Stimulated activated CD8-positive, alpha-beta memory T cell treated with anti-CD3 and anti-CD28 coated beads, Interleukin-15, amount 100 ng/mL, for 24 hours (primary cell): ENCODE measurements at places on chromosomes 12 and 14.

DNA sequence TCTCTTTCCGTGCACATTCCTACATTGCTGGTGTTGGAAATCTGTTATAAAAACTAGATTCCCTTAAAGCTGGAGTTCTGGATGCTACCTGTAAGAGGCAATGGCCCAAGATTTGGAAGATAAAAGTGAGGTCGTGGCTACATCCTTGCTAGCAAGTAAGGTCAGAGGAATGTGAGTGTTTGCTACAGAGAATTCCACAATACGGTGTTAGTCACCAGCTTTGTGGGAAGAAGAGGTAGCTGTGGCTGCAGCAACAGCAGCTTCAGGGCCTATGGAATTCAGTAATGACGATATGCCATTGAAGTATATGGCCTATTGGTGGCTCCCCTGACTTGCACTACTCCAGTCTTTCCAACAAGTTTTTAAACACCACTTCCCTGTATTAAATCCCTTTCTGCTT lies 227.7 kb upstream of the TMEM260 start:
- DNase-seq, result no peak

DNA sequence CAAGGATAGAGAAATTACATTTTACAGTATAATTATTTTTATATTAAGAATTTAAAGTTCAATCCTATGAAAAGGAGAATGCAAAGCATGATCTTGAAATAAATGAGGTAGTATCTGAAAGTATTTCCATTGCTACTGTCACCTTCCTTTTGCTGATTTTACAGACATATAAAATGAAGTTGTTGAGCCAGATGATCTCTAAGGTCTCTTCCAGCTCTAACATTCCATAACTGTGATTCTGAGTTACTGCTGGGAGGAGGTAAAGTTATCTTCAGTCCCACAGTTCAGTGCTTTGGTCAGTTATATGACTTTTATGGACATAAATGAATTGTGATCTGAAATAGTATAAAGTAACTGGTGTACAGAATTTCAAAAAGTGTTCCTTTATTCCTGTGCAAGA lies 52.8 kb downstream of the SLC38A6 start:
- no peak for DNase-seq

DNA sequence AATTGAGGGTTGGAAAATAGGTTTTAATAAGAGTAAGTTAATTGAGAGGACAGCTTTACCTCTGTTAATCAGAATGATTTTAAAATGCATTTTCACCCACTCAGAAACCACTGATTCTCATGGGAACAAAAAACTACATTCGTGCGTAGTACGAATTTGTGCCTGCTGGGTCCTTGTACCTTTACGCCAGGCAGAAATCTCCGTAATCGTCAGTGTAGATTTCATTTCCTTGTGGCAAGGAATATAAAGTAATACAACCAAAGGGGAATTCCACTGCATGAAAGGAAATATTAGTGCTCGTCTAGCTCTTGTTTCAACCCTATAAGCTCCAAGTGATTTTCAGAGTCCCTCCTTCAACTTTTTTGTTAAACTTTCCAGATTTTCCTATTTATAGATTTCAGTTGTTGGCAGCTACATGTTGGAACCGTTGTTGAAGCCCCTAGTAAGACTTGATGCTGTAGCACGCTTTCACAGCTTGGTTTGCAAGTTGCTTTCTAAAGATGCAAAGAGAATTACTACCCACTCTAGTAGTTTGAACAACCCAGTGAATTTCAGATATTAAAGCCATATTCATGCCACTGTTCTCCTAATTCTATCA lies 90.6 kb downstream of the ETV6 start:
- DNase-seq, result no peak

DNA sequence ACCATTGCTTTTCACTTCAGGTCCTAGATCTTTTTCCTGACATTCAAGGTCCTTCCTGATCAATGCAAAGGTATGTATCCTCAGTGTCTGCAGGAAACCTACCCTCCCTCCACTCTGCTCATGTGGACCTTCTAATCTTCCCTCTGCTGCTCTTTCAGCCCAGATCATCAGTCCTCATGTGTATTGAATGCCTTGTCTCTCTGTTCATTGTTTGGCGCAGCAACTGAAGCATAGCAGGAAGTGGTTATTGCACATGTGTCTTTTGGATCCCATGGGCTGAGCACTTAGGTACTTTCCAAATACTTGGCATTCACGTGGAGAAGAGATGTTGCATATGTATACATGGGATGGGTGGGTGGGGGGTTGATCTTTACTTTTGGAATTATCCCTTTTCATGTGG lies 4.3 kb upstream of the NIN start:
- no peak for DNase-seq

GRCh38 chr14:25003537-25003936 lies 46.4 kb downstream of the STXBP6 start:
- DNase-seq, result no peak

- no peak for DNase-seq
These were observed 57.1 kb downstream of the ZDHHC17 start for GRCh38 chr12:76820888-76821482.

DNA sequence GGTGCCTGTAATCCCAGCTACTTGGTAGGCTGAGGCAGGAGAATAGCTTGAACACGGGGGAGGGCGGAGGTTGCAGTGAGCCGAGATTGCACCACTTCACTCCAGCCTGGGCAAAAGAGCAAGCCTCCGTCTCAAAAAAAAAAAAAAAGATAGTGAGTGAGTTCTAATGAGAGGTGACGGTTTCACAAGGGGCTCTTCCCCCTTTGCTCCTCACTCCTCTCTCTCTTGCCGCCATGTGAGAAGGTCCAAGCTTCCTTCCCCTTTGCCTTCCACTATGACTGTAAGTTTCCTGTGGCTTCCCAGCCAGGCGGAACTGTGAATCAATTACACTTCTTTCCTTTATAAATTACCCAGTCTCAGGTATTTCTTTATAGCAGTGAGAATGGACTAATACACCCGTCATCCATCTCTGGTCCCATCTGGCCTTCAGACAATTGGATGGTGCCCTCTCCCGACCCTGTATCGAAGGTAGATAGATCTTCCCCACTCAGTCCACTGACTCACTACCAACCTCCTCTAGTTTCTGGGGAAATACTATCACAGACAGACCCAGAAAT lies 27.0 kb upstream of the RCOR1 start:
- no peak for DNase-seq

DNA sequence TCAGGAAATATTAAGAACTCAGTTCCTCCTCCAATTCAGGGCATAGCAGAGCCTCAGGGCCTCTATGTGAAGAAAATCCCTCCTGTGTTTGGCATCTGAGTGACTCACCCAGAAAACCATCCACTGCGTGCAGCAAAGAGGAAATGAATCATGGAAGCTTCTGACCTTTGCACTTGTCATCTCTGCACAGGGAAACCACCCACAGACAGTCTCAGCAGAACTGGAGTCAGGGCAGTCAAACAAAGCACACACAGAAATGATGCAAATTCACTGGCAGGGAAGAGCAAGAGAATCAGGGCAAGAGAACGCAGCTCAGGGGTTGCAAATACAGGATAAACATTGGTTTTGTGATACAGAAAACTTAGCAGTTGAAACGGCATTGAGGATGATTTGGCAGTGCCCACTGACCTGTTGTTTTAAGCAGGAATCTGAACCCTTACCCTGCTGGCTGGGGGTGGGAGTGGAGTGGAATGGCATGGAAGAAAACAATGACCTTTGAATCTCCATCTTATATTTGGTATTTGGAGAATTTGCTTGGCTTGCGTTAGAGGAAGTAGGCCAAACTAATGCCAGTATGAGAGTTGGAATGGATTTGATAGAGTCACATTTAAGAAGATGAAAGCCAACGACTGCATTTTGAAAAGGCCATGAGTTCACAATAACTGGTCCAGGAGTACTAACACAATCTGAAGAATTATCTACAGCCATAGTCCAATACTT lies 53.5 kb downstream of the PHLDA1 start:
- DNase-seq, result peak; percentile 18

GRCh38 chr12:121911824-121912585 lies 6.4 kb upstream of the CFAP251 start:
- DNase-seq, result no peak

DNA sequence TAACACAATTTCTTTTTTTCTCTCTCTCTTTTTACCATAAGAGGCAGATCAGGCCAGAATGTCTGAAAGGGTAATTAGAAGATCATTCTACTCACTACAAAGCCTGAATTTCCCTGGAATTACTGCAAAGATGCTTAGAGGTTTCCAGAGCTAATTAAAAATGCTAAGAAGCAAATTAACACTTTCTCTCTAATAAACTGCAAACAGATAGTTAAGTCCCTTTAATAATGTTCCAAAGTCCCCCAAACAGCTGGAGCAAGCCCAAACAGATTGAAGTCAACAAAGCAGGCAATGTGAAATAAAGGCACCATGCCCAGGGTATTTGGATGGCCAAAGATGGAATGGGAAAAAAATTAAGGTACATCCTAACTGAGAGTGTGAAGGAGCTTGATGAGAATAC lies 208.8 kb upstream of the LRFN5 start:
- no peak for DNase-seq

DNA sequence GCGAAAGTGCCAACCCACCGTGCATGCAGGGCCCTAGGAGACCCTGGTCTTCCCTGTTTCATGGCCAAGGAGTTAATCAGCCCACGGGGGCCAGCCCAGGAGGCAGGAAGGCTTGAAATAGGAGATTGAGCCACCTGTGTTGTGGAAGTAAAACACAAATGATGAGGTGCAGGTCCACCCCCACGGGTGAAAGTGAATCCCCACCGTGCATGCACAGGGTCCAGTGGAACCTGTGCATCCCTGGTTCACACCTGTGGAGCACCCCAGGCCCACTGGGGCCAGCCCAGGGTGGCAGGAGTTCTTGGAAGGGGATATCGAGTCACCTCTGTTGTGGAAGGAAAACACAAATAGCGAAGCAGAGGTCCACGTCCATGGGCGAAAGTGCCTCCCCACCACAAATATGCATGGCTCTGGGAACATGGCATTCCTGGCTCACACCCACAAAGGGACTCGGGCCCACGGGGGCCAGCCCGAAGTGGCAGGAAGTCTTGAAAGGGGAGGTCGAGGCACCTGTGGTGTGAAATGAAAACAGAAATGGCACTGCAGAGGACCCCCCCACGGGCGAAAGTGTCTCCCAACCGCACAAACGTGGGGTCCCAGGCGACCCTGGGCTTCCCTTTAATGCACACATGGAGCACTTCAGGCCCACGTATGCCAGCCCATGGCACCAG lies 381.5 kb downstream of the ALG10 start:
- DNase-seq, result no peak

- no peak for DNase-seq
These were observed 17.2 kb downstream of the ADGRD1 start for GRCh38 chr12:130970908-130971233.

DNA sequence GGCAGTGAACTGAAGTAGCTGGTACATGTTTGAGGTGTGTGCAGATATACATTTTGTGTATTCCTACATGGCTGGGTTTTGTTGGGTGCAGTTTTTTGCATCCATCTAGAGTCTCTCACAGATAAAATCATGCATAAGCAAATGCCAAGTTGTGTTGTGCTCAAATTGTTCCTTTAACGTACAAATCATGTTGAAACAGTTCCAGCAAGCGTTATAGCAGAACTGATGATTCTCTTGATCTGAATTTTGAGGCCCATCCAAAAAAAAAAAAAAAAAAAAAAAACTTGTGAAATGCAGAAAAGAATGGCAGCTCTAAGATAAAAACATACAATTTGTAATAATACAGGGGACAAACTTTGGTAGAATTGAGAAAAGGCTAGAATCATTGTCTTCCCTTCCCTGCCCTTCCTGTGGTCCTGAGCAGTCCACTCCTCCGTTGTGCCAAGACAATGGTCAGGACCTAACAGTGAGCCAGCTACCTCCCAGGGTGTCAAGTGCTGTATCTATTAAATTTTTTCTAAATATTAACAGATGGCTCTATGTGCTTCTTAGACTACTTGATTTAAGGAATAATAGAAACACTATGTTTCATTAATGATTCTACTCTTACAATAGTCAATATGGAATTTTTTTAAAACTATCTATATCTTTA lies 122.1 kb downstream of the PLEKHA5 start:
- DNase-seq, result no peak

- DNase-seq, result no peak
These were observed 20.4 kb downstream of the YAF2 start for GRCh38 chr12:42217656-42218055.

DNA sequence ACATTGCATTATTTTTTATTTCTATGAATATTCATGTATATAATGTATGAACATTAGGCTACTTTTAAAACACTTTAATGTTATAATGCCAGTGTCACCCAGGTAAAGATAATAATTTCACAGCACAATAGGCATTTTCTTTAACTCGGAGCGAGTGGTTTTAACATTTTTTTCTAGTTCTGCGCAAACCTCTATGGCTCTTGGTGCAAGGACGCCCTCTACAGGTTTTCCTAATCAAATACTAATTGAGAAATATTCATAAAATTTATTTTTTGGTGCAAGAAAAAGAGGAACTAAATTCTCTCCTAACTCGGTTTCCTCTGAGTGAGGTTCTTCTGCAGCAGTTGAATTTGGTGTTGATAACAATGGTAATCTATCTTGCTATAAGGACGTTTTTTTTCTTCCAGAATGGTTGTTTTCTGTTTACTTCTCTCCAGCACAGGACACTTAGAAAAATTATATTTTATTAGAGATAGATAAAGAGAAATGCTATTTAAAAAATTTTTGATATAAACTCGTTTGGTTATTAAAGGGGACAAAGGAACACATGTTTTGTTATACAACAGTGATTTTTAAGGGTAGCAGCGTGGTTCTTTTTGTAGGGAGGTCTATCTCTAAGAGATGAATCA lies 2.4 kb upstream of the WIF1 start:
- no peak for DNase-seq

DNA sequence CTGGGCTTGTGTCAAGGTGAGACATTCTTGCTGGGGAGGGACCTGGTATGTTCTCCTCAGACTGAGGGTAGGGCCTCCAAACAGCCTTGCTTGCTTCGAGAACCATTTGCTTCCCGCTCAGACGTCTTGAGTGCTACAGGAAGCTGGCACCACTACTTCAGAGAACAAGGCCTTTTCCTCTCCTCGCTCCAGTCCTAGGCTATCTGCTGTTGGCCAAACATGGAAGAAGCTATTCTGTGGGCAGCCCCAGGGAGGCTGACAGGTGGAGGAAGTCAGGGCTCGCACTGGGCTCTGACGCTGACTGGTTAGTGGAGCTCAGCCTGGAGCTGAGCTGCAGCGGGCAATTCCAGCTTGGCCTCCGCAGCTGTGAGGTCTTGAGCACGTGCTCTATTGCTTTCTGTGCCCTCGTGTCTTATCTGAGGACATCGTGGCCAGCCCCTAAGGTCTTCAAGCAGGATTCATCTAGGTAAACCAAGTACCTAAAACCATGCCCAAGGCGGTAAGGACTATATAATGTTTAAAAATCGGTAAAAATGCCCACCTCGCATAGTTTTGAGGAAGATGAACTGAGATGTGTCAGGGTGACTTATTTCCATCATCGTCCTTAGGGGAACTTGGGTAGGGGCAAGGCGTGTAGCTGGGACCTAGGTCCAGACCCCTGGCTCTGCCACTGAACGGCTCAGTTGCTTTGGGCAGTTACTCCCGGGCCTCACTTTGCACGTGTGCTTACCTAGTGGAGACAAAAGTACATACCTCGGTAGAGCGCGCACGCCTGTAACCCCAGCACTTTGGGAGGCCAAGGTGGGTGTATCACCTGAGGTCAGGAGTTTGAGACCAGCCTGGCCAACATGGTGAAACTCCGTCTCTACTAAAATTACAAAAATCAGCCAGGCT lies 4.3 kb downstream of the GAPDH start:
- DNase-seq, result no peak
